Ovary (tissue), 10 donors: ENCODE measurements at places on chromosomes 2 and 18. TPM values are rescaled to one million over a fixed set of nuclear protein-coding genes. Genes with fewer than 3 reads are reported as not detected.

PDE11A gene
- 2.0 TPM for total RNA-seq

GRCh38 chr2:238231251-238231793 is 8.5 kb downstream of the HES6 start:
- peak; percentile 80 for DNase-seq

DNA sequence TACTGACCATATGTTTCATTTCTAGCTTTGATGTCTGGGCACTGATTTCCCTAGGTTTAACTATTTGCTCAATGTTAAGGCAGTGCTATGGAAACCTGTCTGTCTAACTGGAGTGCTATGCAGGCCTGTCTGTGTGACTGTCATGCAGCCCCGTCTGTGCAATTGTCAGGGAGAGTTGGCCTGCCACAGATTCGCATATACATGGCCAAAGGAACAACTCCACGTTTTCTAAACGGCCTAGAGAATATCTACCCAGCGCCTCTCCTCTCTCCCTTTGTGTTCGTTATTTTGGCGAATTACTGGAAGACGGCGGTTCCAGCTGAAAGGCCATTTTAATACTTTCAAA is 59.6 kb upstream of the PSME4 start:
- DNase-seq: no peak

- no peak for DNase-seq
Observed at GRCh38 chr2:5546181-5546580, 146.0 kb upstream of the SOX11 start.

ZAP70 gene
- total RNA-seq: 0.58 TPM

GRCh38 chr2:5818961-5819600 is 126.9 kb downstream of the SOX11 start:
- no peak for DNase-seq

- peak; percentile 43 for DNase-seq
Observed at GRCh38 chr2:216833061-216833460, 26.8 kb downstream of the TNP1 start.

GRCh38 chr2:129189617-129190319 is 789.7 kb upstream of the RAB6C start:
- DNase-seq: no peak

GRCh38 chr2:64383016-64383591 is 70.9 kb upstream of the LGALSL start:
- DNase-seq: no peak

GAREM2 gene
- 2.7 TPM for total RNA-seq

- DNase-seq: peak; percentile 24
Observed at GRCh38 chr2:33441235-33441810, 35.1 kb upstream of the RASGRP3 start.

DNA sequence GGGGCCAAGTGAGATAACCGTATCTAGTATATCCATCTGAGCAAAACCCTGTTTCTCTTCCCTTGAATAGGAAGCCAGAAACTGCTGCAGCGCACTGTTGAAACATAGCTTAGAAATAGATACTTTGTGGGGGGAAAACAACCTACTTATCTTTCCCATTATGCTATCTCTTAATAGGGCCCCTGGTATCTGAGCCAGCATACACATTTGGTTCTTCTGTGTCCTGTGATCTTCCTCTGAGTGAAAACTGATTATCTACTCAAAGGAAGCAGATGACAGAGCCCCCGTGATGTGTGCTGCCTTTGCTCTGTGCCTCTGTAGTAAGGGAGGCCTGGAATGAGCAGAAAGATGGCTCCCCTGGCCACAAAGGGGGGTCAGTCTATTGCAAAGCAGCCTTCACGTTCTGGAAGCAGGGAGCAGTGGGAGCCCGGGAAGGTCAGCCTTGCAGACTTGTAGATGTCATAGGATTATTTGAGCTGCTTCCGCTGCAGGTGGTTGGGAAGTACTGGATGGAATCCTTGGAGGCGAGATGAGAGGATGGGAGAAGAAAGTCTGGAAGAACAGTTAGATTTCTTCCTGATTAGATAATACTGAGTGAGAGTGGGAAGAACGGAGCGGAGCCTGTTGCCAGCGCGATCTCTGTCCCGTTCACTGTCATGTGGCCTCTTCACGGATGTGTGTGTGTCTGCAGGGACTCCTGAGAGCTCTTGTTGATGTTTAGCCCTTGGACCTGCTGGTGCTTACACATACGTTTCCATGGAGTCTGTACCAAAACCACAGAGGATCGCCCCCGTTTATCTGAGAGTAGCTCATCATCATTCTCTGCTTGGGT is 150.1 kb downstream of the AGAP1 start:
- DNase-seq: no peak

PKDCC gene
- 118 TPM for total RNA-seq

GRCh38 chr2:179925713-179926112 is 64.3 kb upstream of the ZNF385B start:
- DNase-seq: no peak

GRCh38 chr2:150165988-150166312 is 321.5 kb downstream of the RND3 start:
- DNase-seq: no peak

DNA sequence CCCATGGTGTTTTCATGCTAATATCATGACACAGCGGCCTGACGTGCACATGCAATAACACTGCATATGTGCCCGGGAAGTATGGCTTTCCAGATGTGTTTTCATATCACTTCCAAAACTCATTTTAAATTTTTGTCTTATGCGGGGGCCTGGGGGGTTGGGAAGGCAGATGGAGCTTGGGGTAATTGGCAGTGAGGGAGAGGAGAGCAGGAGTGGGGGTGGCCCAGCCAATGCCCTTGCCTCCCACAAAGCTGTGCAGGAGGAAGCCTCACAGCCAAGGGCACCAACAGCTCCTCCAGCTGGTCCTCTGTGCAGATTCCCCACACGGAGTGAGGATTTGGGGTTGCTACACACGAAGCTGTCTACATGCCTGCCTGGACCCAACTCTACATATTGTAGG is 805.2 kb downstream of the GALR1 start:
- DNase-seq: no peak

- no peak for DNase-seq
Observed at GRCh38 chr2:231935207-231935524, 9.0 kb upstream of the NPPC start.

MOCOS gene
- total RNA-seq: 5.4 TPM

PIEZO2 gene
- 3.0 TPM for total RNA-seq

GRCh38 chr2:134021830-134022524 is 231.9 kb upstream of the MGAT5 start:
- no peak for DNase-seq

GRCh38 chr2:47086054-47086471 is 69.0 kb downstream of the STPG4 start:
- no peak for DNase-seq

DNA sequence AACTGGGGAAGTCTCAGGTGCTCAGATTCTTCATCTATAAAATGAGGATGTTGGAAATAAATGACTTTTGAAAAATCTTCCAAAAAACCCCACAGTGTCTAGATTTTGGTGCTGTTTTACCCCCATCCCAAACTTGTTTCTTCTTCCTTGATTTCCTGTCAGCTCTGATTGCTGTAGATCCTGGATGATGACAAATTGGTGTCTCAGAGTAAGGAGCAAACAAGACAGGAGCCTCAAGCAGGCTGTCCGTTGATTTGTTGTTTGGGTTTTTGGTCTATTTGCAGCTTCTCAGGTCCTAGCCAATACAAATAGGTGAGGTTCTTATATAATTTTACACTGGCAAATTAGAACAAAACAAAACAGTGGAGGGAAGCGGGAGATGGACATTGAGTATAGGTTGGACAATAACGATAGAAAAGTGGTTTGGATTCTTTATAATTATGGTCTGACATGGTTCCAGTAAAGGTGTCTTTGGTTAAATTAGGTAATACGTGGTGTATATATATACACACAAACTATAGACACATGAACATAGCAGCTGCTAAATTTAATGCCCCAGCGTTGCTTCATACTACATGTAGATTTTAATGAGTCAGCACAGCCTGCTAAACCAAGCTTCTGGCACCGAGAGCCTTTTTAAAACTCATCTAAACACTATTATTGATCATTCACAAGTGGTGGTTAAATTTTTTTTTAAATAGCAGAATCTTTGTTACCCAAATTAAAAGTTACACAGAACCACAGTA is 142.5 kb downstream of the FMNL2 start:
- no peak for DNase-seq

USP34 gene
- 116 TPM for total RNA-seq

ALPI gene
- total RNA-seq: not detected

- no peak for DNase-seq
Observed at GRCh38 chr2:105338020-105338385, 663 bp downstream of the C2orf49 start.

DNA sequence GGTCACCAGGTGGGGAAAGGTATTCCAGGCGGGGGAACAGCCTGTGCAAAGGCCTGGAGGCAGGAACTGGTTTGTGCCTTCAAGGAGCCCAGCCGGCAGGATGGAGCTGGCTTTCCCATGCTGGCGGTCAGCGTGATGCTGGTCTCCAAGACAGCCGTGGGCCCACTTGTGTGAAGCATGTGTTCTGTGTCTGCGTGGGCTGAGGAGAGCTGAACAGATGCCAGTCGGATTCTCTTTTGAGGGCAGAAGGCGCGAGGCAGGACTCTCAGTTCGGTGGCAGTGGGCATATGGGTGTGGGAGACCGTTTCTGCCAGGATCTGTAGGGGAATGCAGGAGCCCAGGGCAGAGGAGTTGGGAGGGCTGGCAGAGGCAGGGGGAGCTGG is 191.6 kb downstream of the TWIST2 start:
- no peak for DNase-seq

- DNase-seq: no peak
Observed at GRCh38 chr2:195094330-195094729, 562.7 kb upstream of the SLC39A10 start.

DNA sequence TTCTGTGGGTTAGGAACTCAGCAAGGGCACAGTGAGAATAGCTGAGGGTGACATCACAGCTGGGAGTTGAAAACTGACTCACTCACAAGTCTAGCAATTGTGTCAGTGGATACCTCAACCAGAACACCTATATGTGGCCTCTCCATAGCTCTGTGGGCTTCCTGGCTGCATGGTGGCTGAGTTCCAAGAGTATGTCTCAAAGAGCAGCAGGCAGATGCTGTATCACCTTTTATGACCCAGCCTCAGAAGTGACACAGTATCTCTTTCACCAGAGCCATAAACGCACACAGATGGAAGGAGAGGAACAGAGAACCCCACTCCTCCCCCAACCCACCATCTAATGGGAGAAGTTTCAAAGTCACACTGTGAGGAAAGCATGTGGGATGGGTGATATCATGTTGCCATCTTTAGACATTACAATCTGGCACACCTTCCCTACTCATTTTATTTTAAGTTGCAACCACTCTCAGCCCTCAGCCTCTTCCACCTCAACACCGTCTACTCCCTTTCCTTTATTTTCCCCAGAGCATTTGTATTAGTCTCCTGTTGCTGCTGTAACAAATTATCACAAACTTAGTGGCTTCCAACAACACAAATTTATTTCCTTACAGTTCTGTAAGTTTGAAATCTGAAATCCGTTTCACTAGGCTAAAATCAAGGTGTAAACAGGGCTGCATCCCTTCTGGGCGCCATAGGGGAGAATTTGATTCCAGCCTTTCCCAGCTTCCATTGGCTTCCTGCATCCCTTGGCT is 134.6 kb upstream of the SPATS2L start:
- DNase-seq: no peak

MRPS5 gene
- 38.6 TPM for total RNA-seq

- no peak for DNase-seq
Observed at GRCh38 chr2:62339837-62340236, 143.9 kb downstream of the B3GNT2 start.

ST8SIA3 gene
- total RNA-seq: not detected

- no peak for DNase-seq
Observed at GRCh38 chr2:119821266-119821665, 61.5 kb downstream of the PTPN4 start.

- DNase-seq: no peak
Observed at GRCh38 chr2:200677171-200677570, 91.4 kb downstream of the AOX1 start.

GRCh38 chr2:33607251-33607721 is 8.2 kb upstream of the FAM98A start:
- DNase-seq: no peak

DNA sequence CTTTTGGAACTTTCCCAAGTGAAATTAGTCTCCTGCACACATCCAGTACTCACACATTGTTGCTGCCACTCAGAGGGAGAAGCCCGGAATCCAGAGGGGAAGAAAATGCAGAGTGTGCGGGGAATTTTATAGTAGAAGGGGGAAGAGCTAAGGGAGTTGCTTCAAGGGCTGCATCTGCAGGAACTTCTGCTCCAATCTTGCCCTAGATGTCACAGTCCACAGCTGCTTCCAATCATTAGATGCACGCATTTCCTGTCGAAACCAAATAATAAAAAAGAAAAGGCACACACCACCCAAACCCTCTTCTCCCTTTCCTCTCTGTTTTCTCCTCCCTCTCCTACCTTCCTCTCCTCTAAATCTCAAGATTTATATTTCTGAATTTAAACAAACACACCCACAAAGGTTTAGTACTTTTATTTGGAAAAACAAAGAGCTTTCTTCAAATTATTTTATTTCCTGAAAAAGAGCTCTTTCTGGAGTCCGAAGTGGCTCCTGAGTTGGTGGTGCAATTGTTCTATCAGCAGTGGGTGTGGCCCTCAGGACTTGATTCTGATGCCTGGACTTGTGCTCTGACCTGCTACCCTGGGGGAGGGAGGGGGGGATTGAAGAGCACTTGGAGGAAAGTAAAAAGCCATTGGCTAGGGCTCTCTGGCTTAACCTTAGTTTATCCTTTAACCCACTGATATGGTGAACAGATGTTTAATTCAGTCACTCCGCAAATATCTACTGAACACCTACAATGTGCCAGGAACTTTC is 72.0 kb downstream of the KCNE4 start:
- no peak for DNase-seq

DNA sequence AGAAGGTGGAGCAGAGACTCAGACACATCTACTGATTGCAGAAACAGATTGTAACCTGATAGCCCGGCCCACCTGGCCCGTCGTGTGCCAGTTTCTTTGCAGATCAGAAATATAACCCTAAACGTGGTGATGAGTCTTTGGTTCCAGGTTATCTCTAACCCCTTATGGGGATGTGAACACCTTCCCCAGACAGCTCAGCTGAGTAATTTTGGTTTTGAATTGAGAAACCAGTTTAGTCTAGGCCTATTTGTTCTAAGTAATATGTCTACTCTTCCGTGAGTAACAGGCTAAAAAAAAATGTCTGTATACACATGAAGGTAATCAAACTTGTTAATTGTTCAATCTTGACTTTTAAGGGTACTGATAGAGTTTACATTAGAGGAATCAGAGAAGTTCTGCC is 35.7 kb downstream of the RASGRP3 start:
- no peak for DNase-seq

DNA sequence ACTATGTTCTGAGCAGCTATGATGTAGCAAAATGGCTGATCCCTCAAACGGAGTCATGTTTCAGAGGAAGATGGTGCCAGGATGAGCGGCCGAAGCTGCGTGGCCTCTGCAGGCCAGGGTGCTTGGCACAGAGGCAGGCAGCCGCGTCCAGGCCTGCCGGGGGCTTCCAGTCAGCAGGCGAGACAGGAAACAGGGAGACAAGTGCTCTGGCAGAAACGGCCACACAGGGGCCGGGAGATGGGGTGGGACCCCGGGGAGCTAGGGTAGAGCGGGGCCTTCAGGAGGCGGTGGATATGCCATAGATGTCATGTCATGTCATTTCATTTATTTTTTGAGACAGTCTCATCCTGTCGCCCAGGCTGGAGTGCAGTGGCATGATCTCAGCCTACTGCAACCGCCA is 50.7 kb downstream of the EIPR1 start:
- no peak for DNase-seq

- no peak for DNase-seq
Observed at GRCh38 chr2:217664761-217665160, 338.0 kb downstream of the TNS1 start.

- no peak for DNase-seq
Observed at GRCh38 chr18:49098386-49098785, 147.6 kb upstream of the SMAD7 start.
